ENCODE measurements at places on chromosomes 11 and 22. TPM values are rescaled to one million over a fixed set of nuclear protein-coding genes. Genes with fewer than 3 reads are reported as not detected.

DNA sequence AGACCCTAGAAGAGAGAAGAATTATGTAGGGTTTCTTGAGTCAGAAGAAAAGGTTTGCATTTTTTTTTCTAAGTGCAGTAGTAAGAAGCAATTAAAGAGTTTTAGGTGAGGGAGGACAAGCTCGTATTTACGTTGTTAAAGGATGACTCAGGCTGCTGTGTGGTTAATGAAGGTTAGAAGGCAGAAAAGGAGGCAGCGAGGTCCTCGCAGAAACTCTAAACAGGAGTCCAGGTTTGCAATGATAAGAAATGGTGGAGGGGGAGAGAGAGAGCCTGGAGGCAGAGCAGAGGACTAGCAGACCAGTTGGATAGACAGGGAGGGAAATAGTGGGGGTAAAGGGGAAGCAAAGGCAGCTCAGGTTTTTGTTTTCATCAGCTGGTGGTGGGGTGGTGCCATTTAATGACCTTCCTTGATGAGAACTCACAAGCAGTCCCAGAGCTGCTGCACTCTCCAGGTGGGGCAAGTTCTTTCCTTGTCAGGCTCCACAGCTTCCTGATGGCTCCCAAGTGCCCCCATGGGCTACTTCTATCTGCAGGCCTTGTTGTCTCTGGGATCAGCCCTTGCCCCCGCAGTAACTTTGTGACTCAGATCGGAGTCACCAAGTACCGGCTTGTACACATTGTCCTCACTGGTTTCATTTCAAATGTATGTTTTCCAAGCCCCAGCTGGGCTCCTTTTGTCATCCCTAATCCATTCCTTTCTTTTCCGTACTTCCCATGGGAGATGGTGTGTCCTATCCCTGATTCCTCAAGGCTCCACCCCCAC, 8.3 kb upstream of the INSC start:
- no peak overlapping the region for H3K4me3 ChIP-seq
- H3K27ac ChIP-seq = no peak overlapping the region
- DNase-seq = no peak
- no peaks in the 10 kb centered on the region for H3K4me1 ChIP-seq

DNA sequence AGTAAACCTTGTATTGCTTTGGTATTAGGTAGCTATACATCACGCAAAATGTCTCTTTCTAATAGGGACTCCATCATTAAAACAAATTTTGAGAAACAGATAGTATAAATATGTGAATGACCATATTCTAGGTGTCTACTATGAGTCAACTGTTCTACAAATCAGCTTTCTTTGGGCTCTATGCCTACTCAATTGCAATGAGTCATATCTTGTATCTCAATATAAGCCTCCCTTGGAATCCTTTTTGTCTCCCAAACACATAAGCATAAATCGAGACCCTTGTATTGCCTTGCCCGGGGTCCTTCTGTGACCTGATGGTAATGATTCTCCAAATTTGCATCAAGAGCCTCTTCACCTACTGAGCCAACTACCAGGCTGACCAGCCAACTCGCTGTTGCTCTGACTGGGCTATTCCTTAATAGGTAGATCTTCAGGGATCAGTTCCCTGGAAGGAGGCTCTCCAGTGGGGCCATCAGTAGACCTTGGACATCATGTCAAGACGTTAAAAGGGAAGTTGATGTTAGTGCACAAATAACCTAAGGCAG, 22.2 kb downstream of the BLID start:
- H3K4me3 ChIP-seq = no peak overlapping the region
- no peaks in the 10 kb centered on the region for H3K36me3 ChIP-seq
- DNase-seq = no peak
- H3K27ac ChIP-seq = no peak overlapping the region
- peaks cover 3% of the 10 kb centered on the region for H3K4me1 ChIP-seq

The CBLIF gene
- not detected for total RNA-seq

GRCh38 chr11:118928870-118929500, 3.3 kb upstream of the BCL9L start:
- no peak for DNase-seq
- H3K4me3 ChIP-seq = peak overlapping the region; percentile 98
- peaks cover 4% of the 10 kb centered on the region for H3K4me1 ChIP-seq
- H3K36me3 ChIP-seq = no peaks in the 10 kb centered on the region
- no peaks in the 10 kb centered on the region for H3K27me3 ChIP-seq

The RRM1 gene
- total RNA-seq = 21.4 TPM

The ABTB2 gene
- total RNA-seq = 6.5 TPM

Measured in ovary (tissue), 10 donors.